Uterus (tissue), 4 donors: ENCODE measurements at places on chromosomes 7 and 10. TPM values are rescaled to one million over a fixed set of nuclear protein-coding genes. Genes with fewer than 3 reads are reported as not detected.
A peak's percentile ranks its signal among the peaks of the same experiment; 100 is the strongest.

DNA sequence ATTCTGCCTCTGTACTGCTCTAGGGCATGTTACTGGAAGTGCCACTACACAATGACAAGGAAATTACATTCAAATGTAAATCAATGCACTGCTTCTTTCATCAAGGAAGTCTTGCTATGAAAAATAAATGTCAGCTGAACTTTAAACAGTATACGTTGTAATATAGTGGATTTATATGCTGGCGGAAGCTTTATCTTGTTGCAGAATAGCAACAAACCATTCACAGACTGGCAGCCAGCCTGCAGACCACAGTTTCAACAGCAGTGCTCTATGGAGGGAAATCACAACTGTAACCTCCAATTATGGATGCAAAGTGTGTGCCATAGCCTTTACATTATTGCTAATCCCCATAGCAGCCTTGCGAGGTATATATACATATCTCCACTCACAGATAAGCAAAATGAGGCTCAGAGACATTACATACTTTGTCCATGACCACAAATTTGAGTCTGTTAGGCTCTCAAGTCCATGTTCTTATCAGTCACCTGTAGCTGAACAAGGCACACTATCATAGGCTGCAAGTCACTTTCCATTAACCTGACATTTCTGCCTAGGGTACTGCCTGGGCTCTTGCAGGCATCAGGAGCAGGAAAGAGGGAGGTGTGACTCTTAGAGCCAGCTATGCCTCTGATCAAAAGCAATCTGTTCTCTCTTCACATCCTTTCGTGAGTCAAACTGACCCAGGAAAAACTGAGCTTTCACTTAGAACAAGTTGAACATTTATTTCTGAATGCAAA is 22.6 kb downstream of the COL28A1 start:
- no peak overlapping the region for H3K4me3 ChIP-seq
- H3K4me1 ChIP-seq = no peaks in the 10 kb centered on the region
- H3K36me3 ChIP-seq = no peaks in the 10 kb centered on the region
- H3K27me3 ChIP-seq = no peaks in the 10 kb centered on the region
- H3K27ac ChIP-seq = no peak overlapping the region
- no peak for DNase-seq

DNA sequence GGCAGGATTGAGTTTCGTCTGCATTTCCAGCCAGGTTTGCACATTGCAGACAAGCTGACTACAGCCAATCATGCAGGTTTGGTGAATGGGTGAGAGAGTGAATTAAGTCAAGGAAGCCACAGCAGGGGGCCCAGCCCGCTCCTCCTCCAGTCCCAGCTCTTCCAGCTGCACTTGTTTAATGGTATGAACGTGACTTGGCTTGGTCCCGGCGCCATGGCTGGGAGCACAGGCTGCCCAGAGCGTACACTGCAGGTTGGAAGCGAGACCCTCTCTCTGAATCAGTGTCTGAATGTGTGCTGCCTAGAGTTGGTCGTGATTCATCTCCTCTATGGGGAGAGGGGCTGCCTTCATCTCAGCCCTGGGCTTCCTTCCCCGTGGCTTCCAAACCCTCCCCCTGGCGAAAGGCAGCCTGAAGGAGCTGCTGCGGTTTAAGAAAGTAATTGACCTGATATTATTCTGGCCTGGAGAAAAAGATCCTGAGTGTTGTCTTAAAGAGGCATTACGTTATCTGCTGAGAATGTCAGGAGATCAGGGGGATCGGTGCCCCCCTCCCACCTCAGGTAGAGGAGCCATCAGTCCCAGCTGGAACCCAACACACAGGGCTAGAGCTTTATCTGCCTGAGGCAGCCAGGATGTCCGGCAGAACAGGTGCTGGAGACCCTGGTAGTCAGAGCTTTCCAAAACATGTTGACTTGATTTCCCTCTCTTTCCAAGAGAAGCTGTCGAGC is 132.1 kb downstream of the COL26A1 start:
- DNase-seq = no peak
- no peak overlapping the region for H3K4me3 ChIP-seq
- no peaks in the 10 kb centered on the region for H3K27me3 ChIP-seq
- H3K27ac ChIP-seq = no peak overlapping the region
- no peaks in the 10 kb centered on the region for H3K36me3 ChIP-seq
- no peaks in the 10 kb centered on the region for H3K4me1 ChIP-seq

DNA sequence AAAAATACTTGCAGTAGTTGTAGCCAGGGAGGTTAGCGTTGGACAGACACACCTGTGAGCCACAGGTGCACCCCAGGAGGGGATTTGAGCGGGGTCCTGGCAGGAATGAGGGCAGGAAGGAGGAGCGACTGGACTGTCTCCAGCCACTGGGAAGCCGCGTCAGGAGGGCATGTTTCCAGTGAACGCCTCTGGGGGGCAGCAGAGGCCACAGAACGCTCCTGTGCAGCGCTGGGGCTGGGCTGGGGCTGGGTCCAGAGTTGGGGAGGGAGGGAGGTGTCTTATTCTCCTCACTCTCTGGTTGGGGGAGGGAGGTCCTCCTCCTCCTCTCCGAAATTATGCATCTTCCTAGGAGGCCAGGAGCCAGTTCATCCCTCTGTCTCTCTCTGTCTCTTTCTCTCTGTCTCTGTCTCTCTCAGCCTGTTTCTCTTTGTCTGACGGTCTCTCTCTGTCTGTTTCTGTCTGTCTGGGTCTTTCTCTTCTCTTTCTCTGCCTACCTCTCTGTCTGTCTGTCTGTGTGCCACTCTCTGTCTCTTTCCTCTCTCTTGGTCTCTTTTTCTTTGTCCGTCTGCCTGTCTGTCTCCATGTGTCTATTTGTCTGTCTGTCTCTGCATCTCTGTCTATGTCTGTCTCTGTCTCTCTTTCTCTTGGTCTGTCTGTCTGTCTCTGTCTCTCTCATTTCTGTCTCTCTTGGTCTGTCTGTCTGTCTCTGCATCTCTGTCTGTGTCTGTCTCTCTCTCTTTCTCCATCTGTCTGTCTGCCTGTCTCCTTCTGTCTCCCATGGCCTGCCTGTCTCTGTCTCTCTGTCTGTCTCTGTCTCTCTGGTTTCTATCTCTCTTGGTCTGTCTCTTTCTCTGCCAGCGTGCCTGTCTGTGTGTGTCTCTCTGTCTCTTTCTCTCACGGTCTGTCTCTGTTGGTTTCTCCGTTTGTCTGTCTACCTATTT is 9.9 kb upstream of the PSMG3 start:
- no peak overlapping the region for H3K4me3 ChIP-seq
- no peaks in the 10 kb centered on the region for H3K36me3 ChIP-seq

DNA sequence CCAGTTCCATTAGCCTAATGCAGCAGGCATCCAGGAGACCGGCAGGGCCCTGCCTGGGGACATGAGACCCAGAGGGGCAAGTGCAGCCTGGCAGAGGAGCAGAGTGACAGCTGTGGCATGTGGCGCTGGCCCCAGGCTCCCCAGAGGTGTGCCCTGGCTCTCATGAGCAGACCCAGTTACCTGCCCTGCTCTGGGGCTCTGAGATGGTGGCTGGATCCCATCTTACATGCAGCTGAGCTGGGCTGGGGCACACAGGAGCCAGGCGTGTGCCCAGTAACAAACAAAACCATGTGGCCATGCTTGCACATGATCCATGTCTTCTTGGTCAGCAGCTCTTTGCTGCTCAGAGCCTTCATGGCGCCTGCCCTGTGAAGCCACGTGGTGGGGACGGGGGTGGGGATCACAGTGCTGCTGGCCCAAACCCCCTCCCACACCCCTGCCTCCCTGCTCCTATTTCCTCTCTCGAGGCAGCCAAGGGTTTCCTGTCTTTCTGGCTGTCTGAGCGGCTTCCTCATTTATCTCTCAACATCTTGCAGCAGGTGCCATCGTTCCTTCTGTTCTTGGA is 40.3 kb upstream of the GTF2I start:
- DNase-seq = no peak
- no peak overlapping the region for H3K4me3 ChIP-seq
- no peaks in the 10 kb centered on the region for H3K27me3 ChIP-seq
- no peaks in the 10 kb centered on the region for H3K4me1 ChIP-seq
- H3K27ac ChIP-seq = no peak overlapping the region

GRCh38 chr10:79946271-79947082 is 2.4 kb downstream of the SFTPD start:
- no peaks in the 10 kb centered on the region for H3K27me3 ChIP-seq
- no peaks in the 10 kb centered on the region for H3K36me3 ChIP-seq
- H3K4me1 ChIP-seq = no peaks in the 10 kb centered on the region
- DNase-seq = no peak
- no peak overlapping the region for H3K4me3 ChIP-seq
- no peak overlapping the region for H3K27ac ChIP-seq

The CTAGE4 gene
- total RNA-seq = not detected

DNA sequence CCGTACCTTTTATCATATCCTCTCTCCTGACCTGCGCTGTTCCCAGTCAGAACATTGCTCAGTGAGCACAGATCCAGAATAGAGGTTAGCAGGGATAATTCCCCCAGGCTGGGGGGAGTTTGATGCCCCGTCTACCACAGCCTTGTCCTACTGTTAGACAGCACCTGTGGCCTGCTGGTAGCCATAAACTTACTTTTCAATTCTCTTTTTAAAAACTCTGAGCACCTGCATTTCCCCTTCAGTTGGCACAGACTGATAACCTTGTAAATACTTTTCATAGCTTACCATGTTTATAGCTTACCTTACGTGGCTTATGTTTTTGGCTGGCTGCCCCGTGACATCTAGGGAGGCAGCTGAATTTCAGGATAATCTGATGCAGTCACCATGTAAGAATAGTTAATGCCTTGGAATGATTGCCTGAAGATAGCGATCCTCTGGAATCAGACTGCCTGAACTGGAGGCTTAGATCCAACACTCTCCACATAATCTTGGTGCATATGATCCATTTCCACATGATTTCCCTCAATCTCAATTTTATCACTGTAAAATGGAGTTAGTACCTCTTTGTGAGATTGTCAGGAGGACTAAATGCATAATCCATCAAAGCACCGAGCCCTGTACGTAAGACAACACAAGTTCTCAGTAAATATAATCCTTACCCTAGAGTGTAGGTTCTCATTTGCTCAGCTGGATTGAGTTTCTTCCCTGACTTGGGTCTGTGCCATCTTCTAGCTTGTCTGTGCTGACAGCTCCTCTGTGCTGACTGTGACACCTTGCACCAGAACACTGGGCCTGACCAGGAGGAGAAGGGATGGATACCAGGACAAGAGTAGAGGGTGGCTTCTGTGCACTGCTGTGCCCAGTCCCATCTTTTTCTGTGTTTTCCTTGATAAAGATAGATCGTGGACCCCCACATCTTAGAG is 111.7 kb upstream of the GJD4 start:
- no peaks in the 10 kb centered on the region for H3K36me3 ChIP-seq
- no peak overlapping the region for H3K4me3 ChIP-seq
- no peak for DNase-seq
- peak overlapping the region; percentile 41 for H3K27ac ChIP-seq
- peaks cover 5% of the 10 kb centered on the region for H3K4me1 ChIP-seq

- H3K4me3 ChIP-seq = no peak overlapping the region
- H3K27me3 ChIP-seq = no peaks in the 10 kb centered on the region
- H3K27ac ChIP-seq = no peak overlapping the region
- H3K36me3 ChIP-seq = no peaks in the 10 kb centered on the region
- DNase-seq = no peak
Measured at GRCh38 chr7:17623546-17624185, 316.6 kb downstream of the SNX13 start.

DNA sequence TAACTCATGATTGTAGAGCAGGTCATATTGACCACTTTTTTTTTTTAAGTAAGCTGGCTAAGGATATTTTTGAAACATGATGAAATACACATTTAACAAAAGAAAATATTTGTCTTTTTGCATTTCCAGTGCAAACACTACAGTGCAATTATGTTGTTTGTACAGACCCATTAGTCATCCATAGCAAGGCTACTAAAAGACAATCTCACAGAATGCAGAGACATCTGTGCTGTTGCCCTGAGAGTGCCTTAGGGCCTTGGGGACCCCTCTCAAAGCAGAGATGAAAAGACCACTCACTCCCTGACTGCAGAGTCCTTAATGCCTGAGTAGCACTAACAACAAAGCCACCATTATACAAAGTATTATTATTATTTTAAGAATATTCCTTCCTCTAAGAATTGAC is 104.5 kb downstream of the NRCAM start:
- H3K4me1 ChIP-seq = no peaks in the 10 kb centered on the region
- no peak overlapping the region for H3K27ac ChIP-seq
- no peak overlapping the region for H3K4me3 ChIP-seq
- H3K27me3 ChIP-seq = no peaks in the 10 kb centered on the region
- DNase-seq = no peak

- H3K4me3 ChIP-seq = no peak overlapping the region
- no peaks in the 10 kb centered on the region for H3K27me3 ChIP-seq
- no peak overlapping the region for H3K27ac ChIP-seq
- no peak for DNase-seq
Measured at GRCh38 chr7:80591654-80592053, 46.8 kb upstream of the CD36 start.

DNA sequence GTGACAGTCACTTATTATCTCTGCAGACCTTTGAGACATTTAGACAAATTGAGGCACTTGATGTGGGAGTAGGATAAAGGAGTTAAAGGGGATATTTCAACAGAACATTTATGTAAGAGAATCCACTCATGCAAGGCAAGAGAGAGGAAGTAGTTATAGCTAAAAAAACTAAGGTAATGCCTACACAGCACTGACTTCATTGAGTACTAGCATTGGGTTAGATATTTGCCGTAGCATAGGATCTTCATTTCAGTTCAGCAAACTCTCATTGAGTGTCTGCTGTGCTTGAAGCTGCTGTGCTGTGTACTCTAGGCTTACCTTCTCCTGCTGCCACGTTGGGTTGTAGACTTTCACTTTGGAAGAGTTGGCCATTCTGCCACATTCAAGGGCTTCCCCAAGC is 10.5 kb upstream of the ENTPD1 start:
- H3K4me3 ChIP-seq = no peak overlapping the region
- no peaks in the 10 kb centered on the region for H3K4me1 ChIP-seq
- H3K27me3 ChIP-seq = no peaks in the 10 kb centered on the region
- no peak overlapping the region for H3K27ac ChIP-seq
- no peak for DNase-seq

GRCh38 chr7:23315366-23315765 is 16.2 kb downstream of the MALSU1 start:
- H3K27me3 ChIP-seq = no peaks in the 10 kb centered on the region
- no peak for DNase-seq
- H3K4me3 ChIP-seq = no peak overlapping the region
- H3K27ac ChIP-seq = no peak overlapping the region
- H3K36me3 ChIP-seq = no peaks in the 10 kb centered on the region

DNA sequence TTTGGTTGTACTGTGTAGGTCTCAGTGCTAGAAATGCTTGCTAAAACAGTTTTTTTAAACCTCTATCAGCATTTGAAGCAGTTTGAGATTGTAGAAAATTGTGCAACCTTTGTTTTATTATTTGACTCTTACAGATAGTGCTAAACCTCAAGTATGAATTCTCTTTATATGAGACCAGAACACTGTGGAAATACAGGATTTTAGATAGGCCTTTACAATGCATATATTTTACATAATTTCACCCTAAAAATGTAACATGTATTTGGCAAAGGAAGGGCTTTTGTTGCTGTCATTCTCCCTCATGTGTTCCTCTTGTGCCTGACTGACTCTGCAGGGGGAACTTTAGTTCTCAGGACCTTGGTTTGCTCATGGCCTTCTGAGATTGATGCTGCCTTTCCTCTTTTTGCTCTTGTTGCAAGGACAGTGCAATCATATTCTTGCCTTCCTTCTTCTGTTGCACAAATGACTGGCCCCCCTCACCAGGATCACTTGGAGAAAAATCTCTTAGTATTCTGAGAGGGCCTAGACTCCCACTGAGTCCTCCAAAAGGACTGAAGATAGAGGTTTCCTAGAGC is 188.7 kb downstream of the PPP1R9A start:
- no peaks in the 10 kb centered on the region for H3K36me3 ChIP-seq
- no peak overlapping the region for H3K27ac ChIP-seq
- no peak overlapping the region for H3K4me3 ChIP-seq
- H3K4me1 ChIP-seq = no peaks in the 10 kb centered on the region
- H3K27me3 ChIP-seq = no peaks in the 10 kb centered on the region

The FZD8 gene
- 14.9 TPM for total RNA-seq

- no peaks in the 10 kb centered on the region for H3K36me3 ChIP-seq
Measured at GRCh38 chr7:26140380-26140779, 11.6 kb upstream of the NFE2L3 start.
